ENCODE measurements at places on chromosomes 2 and 18.
A peak's percentile ranks its signal among the peaks of the same experiment; 100 is the strongest.

DNA sequence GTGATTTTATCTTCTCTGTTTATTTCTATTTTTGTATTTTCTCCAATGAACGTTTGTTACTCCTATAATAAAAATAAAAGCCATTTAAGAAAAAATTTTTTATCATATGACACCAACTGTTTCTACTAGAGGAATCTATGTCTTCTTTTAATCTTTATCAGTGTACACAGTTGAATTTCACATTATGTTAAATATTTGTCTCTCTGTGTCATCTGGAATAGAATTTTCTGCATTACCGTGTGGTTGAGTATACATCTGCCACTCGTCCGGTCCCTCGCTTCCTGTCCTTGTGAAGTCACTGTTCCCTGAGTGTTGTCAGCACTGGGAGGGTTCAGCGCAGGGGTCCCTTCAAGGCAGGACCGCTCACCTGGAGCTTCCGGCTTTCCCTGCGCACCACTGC lies 99.2 kb downstream of the LDLRAD4 start:
- no peak for DNase-seq

DNA sequence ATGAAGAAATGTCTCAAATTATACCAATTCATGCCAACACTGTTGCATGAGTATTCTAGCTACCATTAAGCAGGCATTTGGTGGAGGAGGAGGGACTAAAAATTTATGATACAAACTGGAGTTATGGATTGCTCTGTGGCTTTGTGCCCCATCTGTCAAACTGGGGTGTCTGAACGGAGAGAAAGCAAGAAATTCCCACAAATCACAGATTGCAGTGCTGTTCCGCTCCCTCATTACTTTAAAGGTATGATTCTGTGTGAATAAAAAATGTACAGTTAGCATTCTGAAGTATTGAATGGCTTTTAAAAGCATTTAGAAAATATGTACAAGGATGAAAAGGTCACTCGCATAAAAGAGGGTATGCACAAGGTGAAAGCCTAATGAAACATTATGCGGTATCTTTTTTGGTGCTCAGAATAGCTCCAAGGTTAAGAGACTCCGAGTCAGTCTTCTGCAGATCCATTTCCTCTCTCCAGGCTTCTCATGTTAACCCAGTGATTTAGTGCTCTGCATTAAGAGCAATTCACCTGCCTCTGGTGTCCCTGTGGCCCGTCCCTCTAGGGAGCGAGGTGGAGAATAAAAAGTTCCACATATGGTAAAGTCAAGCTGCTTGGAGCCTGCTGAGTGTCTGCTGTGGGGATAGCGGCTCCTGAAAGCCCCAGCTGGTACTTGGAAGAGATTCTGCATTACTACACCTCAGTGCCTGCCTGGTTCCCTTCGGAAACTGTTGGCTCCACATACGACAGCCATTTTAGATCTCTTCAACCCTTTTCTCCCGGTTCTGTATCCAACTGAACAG lies 184.2 kb downstream of the ZNF521 start:
- no peak for DNase-seq

- peak; percentile 19 for DNase-seq
Measured at GRCh38 chr2:32884346-32884745, 62.4 kb upstream of the LTBP1 start.

GRCh38 chr2:392926-393280 lies 105.0 kb upstream of the ALKAL2 start:
- DNase-seq = no peak

GRCh38 chr2:163132850-163133249 lies 294.3 kb upstream of the KCNH7 start:
- peak; percentile 8 for DNase-seq

DNA sequence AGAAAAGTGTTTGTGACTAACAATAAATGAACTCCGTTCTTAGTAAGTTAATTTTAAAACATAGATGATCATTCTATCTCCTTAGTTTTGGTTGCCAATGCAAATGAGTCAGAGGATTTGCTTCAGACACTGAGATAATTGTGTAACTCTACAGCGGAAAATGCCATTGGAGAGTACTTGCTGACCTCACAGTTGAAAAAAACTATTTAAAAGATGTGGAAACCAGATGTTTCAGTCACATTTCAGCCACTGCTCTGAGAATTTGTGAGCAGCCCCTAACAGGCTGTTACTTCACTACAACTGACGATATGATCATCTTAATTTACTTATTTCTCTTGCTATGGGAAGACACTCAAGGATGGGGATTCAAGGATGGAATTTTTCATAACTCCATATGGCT lies at the start of gene TNFAIP6:
Gene TNFAIP6 (plus strand): TSS at position 234 of the 400 bp plus-strand sequence. CDS start 75 bp downstream, at position 309.
- DNase-seq = peak; percentile 96

GRCh38 chr2:150679456-150680120 lies 192.1 kb upstream of the RND3 start:
- peak; percentile 81 for DNase-seq

DNA sequence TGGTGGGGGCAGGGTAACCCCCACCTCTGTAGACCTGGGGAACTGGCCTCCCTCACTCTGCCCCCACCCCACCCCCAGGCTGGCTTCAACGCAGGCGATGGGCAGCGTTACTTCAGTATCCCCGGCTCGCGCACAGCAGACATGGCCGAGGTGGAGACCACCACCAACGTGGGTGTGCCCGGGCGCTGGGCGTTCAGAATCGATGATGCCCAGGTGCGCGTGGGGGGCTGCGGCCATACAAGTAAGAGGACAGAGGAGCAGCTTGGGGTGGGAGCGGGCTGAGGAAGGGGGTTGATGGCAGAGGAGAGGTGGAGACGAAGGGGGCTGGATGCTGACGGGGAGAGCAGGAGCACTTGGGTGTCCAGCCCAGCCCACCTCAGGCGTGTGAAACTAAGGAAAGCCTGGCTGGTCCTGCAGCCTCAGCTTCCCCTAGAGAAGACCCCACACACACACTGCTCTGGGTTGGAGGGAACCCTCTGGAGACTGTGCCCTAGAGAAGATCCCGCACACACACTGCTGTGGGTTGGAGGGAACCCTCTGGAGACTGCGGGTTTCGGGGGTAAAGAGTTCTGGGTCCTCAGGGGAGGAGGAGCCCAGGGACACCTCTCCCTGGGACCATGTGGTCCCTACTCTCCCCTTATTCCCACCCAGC lies 36.2 kb downstream of the SNED1 start:
- DNase-seq = no peak

- DNase-seq = no peak
Measured at GRCh38 chr2:235999011-235999410, 169.2 kb downstream of the GBX2 start.

All from iris pigment epithelial cell (primary cell).